ENCODE measurements at places on chromosomes 12 and 14. TPM values are rescaled to one million over a fixed set of nuclear protein-coding genes. Genes with fewer than 3 reads are reported as not detected.
A peak's percentile ranks its signal among the peaks of the same experiment; 100 is the strongest.

GRCh38 chr12:88934163-88934747, 354.0 kb upstream of the KITLG start:
- DNase-seq, result no peak
- H3K36me3 ChIP-seq, result no peaks in the 10 kb centered on the region
- H3K27me3 ChIP-seq, result no peaks in the 10 kb centered on the region
- H3K4me1 ChIP-seq, result no peaks in the 10 kb centered on the region
- no peak overlapping the region for H3K4me3 ChIP-seq

DNA sequence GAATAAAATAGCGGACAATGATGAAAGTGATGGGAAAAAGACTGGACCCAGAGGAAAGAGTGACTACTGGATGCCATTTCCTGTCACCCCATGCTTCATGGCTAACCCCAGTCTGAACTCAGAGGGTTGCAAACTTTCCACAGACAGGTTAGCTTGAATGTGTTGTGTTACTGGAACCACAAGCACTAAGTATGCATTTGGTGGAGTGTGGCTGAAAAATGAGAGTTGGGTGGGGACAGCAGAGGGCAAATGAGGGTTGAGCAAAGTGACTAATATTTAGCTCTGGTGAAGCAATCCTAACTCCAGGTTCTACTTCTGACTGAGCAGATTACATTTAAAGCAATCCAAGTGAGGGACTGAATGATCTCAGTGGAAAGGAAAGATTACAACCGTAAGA, 1.6 kb downstream of the SLC16A7 start:
- no peaks in the 10 kb centered on the region for H3K36me3 ChIP-seq
- H3K4me3 ChIP-seq, result no peak overlapping the region
- peaks cover 21% of the 10 kb centered on the region for H3K4me1 ChIP-seq
- no peak for DNase-seq
- H3K27ac ChIP-seq, result peak overlapping the region; percentile 97
- no peaks in the 10 kb centered on the region for H3K27me3 ChIP-seq

Gene HOXC12
- not detected for total RNA-seq

DNA sequence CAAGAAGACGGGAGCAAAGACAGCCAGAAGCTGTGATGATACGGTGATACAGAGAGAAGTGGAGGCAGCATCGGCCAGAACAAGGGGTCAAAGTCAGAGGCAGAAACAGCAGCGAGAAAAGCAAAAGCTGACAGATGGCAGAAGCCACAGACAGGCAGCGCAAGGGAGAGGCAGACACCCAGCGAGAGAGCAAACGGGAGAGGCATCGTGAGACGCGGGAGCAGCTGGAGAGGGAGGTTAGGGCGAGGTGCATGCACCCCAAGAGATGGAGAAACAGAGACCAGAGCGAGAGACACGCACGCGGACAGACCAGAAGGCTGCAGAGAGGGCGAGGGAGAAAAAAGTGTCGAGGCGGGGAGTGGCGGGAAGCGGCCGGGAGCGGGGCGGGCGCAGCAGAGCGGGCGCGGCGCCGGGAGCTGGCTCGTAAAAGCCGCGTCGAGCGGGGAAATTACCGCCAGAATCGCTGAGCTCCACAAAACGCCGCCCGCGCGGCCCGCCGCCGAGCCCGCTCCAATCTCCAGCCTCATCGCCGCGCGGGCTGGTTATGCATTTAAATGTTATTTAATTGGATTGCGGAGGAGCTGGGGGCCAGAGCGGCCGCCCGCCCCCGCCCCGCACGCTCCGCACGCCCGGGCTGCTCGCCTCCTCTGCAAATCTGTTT, 15.6 kb downstream of the SMUG1 start:
- peaks cover 13% of the 10 kb centered on the region for H3K27me3 ChIP-seq
- H3K4me3 ChIP-seq, result peak overlapping the region; percentile 17
- no peak overlapping the region for H3K27ac ChIP-seq
- no peak for DNase-seq
- H3K36me3 ChIP-seq, result no peaks in the 10 kb centered on the region

DNA sequence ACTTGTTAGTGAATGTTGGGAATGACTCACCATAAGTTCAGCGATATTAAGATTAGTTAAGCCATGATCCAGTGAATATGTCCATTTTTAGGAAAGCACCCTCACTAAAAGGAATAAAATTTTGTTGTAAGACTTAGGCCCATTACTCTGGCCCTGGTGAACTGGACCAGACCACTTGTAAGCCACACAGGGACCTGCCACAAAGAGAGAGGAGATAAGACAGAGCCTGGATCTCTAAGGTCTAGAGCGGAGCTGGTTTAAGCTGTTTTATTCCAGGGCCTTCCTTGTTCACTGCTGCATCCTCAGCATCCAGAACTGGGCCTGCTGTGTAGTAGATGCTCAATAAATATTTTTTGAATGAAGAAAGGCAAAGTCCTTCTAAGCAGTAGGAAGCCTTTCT, 79.1 kb downstream of the CRADD start:
- no peaks in the 10 kb centered on the region for H3K27me3 ChIP-seq
- peaks cover 30% of the 10 kb centered on the region for H3K4me1 ChIP-seq
- H3K36me3 ChIP-seq, result no peaks in the 10 kb centered on the region
- H3K4me3 ChIP-seq, result no peak overlapping the region
- no peak overlapping the region for H3K27ac ChIP-seq
- no peak for DNase-seq

- H3K27me3 ChIP-seq, result no peaks in the 10 kb centered on the region
- H3K36me3 ChIP-seq, result peaks cover 97% of the 10 kb centered on the region
- no peaks in the 10 kb centered on the region for H3K4me1 ChIP-seq
- H3K4me3 ChIP-seq, result no peak overlapping the region
- no peak overlapping the region for H3K27ac ChIP-seq
Observed at GRCh38 chr14:102993523-102993922, 63.8 kb downstream of the CDC42BPB start.

DNA sequence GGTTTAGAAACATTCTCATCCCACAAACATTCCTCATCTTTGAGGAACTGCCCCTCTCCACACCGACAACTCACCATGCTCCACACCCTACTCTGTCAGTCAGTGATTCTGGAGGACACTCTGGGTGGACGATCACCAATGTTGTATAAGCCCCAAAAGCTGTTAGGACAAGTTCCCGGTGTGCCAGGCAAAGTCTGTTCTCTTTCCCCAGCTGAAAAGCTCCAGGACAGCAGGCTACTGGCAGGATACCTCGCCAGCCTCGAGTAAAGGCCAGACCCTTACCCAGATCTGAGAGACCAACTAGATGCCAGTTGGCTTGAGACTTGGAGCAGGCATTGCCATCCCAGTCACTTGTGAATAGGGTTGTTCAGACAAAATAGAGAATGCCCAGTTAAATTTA, 12.0 kb downstream of the KRT5 start:
- H3K27me3 ChIP-seq, result peaks cover 29% of the 10 kb centered on the region
- DNase-seq, result no peak
- H3K4me1 ChIP-seq, result no peaks in the 10 kb centered on the region
- H3K36me3 ChIP-seq, result no peaks in the 10 kb centered on the region
- no peak overlapping the region for H3K27ac ChIP-seq
- H3K4me3 ChIP-seq, result no peak overlapping the region

DNA sequence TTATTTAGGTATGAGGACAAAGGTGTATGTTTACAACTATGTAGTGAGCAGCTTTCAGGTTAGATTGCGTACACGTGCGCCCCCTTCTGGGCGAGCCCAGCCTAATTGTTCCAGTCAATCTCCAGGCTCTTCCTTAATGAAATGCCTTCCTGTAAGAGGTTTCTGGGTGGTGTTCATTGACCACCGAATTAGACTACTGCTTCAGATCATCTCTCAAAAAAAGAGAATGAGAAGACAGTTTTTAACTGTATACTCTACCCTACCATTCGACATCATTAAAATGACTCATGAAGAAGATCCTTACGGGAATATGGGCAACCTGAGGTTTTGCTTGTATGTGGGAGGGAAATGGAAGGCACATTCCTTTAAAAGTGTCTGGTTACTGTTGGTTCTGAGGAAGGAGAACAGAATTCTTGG, 2.1 kb downstream of the LUM start:
- peak; percentile 59 for DNase-seq
- H3K4me3 ChIP-seq, result peak overlapping the region; percentile 64
- H3K27ac ChIP-seq, result peak overlapping the region; percentile 45
- no peaks in the 10 kb centered on the region for H3K27me3 ChIP-seq

GRCh38 chr14:23158779-23159178, 24.7 kb downstream of the SLC7A8 start:
- no peak overlapping the region for H3K27ac ChIP-seq
- no peaks in the 10 kb centered on the region for H3K27me3 ChIP-seq
- no peak overlapping the region for H3K4me3 ChIP-seq
- H3K4me1 ChIP-seq, result peaks cover 28% of the 10 kb centered on the region
- no peak for DNase-seq
- no peaks in the 10 kb centered on the region for H3K36me3 ChIP-seq
